T follicular helper cell (primary cell): ENCODE measurements at places on chromosomes 7 and 10.

DNA sequence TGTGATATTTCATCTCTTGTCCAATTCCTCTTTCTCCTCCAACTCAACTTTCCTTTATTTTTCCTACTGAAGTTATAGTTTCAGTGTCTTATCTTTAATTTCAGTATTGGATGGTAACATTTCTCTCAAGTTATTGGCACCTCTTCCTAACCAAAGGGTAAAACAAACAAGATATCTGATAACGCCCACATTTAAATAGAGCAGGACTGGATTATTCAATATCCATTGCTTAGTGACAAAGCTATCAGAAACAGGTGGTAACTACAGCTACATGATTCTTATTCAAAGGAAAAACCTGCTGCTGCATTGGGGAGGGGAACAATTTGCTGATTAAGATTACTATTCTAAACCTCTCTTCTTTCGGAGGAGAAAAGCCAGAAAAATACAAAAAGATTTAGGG is 87.8 kb downstream of the TAF3 start:
- no peak for DNase-seq

- no peak for DNase-seq
Measured at GRCh38 chr10:98258683-98259454, 9.1 kb downstream of the LOXL4 start.

DNA sequence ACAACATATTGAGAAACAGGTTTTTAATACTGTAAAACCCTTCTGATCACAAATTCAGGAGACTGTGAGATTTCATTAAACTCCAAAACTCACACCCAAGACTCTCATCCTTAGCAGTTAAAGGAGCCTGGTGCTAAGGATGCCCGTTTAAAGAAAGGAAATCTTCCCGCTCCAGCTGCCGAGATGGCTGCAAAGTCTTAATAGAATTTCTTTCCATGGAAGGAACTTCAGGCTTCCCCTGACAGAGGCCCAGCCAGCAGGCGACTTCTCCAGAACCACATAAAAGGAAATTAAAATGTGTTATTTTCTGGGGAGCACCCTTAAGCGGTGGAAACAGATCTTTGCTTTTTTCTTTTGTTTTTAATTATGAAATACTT is 104.7 kb upstream of the CHST15 start:
- DNase-seq: no peak

GRCh38 chr10:28494420-28494819 is 38.5 kb upstream of the WAC start:
- no peak for DNase-seq

DNA sequence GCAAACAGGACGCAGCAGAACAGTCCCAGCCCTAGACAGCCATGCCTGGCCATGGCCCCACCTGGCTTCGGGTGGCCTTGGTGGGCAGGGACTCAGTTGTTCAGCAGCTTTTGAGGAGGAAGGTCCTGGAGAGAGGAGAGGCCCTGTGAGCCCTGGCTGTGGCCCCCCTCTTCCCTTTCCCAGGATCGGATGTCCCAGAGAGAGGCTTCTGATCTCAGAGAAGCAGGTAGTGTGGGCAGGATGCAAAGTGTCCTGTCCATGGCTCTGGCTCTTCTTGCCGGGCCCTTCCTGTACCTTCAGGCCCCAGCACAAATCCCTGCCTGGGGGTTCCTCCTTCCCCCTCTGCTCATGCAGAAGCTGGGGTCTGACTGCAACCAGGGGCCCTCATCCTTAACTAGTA is 1.6 kb downstream of the PRRT4 start:
- DNase-seq: no peak

- DNase-seq: no peak
Measured at GRCh38 chr10:119665901-119666708, 14.9 kb downstream of the BAG3 start.

- DNase-seq: no peak
Measured at GRCh38 chr10:51035344-51035743, 38.9 kb upstream of the PRKG1 start.

DNA sequence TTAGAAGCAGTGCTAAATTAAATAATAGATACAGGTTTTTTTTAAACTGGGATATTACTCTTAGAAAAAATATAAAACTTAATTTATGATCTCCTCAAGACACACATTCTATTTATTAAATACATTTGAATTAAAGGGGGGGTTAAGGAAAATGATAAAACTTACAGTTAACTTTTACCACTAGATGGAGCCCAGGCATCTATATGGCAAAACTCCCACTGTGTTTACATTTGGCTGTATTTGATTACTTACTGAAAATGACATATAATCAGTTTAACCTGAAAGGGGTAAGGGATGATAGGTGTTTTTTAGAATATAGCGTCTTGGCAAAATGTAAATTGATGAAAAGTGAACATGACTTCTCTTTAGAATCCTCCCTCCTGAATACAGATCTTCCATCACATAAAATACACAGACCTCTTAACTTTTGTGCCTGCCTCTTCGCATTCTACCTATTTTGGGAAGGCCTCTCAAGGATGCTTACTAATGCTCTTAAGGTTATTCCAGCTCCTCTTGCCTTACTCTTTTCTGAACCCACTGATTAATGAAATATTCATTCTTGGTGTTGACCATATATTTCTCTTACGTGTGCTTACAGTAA is 235.7 kb downstream of the AGMO start:
- no peak for DNase-seq

GRCh38 chr7:35019801-35020200 is 17.5 kb downstream of the DPY19L1 start:
- DNase-seq: no peak

DNA sequence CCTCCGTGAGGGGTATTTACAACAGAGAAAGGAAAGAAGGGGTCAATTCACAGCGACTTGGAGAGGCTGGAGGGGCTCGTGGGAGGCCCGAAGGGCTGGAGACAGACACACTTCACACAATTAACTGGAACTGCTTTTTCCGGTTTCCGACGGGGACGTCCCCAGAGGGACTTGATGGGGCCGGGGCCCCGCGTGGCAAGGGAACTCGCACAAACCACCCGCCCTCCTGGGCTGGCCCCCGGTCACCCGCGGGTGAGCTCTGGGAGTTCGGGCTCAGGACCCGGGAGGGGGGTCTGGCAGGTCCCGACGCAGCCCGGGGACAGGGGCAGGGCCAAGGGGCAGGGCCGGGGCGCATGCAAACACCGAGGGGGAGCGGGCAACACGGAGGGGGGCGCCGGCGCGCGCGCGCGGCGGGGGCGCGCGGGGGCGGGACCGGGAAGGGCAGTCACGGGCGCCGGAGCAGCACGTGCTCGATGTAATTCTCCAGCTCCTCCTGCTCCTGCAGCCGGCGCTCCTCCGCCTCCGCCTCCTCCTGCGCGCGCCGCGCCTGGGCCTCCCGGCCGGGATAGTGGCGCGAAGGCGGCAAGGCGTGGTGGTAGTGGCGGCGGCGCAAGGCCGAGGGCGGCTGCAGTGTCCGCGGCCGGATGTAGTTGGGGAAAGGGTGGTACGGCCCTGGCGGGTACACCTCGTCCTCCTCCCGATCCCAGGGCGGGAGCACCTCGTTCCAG is 2.7 kb downstream of the VGF start:
- no peak for DNase-seq

DNA sequence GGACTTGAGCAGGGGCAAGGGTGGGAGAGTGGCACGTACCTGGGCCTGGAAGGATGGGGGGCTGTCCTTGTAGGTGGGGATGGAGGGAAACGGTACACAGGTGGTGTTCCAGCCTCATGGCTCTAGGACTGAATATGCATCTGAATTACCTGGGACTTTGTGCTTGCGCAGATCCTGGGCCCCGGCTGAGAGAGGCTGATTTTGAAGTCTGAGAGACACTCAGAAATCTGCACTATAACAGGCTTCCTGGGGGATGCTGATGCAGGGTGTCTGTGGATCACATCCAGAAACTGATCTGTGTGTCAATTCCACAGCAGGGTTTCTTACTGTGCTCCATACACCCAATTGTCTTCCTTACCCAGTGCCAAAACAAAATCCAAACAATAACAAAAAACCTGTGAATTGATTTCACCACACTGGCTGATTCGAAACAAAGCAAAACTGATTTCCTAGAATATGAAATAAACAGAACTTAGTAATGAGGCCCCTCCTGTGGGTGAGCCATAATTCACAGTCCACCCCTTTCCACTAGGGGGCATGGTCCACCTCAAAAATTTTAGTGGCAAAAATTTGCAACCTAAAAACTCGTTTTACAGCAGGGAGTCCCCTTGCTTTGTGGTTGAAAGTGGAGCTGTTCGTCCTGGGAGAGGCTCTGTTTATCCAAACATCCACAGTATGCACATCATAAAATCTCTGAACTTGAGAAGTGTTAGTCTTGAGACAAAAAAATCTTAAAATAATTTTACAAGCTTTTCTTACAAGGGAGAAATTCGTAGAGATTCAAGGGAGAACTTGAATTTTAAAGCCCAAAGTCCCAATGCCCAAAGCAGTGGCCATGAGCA is 32.0 kb upstream of the PLEKHA1 start:
- DNase-seq: peak; percentile 37

DNA sequence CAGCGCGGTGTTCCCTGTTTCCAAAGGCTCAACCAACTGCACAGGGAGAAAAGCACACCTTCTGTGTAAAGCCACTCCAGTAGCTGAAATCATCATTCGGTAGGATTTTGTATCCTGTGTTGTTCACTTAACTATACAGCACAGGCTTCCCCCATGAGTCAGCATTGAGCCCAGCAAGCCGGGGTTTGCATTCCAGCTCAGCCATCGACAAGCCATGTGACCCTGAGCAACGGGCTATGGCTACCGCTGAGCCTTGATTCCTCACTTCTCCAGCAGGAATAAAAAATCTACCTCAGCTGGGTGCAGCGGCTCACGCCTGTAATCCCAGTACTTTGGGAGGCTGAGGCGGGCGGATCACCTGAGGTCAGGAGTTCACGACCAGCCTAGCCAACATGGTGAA is 44.1 kb upstream of the ATP6V0A4 start:
- no peak for DNase-seq

GRCh38 chr7:123148813-123149212 is 51.0 kb downstream of the SLC13A1 start:
- no peak for DNase-seq

GRCh38 chr10:43819464-43820230 is 171.0 kb upstream of the ZNF32 start:
- no peak for DNase-seq

DNA sequence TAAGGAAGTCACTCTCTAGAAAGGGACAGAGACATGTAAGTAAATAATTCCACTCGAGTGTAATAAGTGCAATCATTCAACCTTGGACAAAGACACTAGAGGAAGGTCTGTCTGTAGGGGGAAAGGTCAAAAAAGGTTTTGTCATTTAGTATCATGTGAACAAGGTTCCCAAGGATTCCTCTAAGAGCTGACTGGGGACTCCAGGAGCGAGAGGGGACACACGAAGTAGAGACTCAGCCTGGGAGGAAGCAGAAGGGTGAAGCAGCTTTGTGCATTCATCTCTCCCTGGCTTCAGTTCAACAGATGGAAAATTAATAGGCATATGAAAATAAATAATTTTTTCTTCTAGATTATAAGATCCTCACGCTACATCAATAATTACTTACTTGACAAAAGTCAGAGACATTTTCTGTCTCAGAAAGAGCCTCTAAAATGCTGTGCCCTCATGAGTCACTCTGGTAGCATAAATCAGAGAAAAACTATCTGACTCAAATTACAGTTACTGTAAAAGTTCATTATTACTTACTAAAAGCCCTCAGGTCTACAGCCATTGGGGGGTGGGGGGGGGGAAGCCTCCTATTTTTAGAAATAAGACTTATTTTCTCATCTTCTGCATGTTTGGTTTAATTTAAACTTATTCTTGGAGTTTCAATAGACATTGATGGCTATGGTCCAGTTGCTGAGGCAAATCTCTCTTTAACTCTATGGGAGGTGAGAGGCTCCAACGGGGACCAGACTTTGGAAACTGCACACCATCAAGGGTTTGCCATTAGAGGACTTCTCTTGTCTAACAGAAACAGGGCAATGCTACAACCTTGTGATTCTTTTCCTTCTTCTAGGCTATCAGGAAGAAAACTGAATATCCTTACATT is 275.1 kb upstream of the KLF14 start:
- no peak for DNase-seq

DNA sequence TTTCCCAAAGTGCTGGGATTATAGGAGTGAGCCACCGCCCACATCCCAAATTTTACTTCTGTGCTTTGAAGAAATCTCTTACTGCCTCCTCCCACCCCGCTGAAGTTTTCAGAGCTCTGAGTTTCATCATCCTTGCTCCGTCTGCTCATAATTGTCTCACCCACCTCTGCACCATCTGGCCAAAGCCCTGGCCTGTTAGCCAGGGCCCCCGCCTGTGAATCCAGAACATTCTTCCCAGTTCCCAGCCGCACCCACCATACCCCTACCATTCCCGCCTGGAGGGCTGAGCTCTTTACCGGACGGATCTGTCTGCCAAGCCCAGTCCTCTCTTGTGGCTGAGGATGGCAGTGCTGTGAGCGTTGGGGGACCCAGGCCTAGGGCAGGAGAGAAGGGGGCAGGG is 14.5 kb downstream of the SSC4D start:
- DNase-seq: no peak

DNA sequence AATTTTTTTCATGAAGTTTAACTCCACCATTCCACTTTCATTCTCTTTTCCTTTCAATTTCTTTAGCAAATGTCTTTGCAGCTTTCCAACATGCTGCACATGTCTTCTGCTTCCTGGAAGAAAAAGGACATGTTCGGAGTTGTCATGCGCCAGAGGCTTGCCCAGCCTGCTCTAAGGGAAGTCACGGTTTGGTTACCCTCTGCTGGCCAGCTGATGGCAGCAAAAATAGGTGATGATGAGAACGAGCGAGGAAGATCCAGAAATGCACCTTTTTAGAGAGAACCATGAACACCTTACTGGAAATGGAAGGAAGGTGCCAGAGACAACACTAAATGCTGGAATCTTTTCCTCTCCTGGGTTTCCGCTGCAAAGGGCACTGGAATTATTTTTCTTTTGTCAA is 4.9 kb upstream of the ZSCAN21 start:
- no peak for DNase-seq

DNA sequence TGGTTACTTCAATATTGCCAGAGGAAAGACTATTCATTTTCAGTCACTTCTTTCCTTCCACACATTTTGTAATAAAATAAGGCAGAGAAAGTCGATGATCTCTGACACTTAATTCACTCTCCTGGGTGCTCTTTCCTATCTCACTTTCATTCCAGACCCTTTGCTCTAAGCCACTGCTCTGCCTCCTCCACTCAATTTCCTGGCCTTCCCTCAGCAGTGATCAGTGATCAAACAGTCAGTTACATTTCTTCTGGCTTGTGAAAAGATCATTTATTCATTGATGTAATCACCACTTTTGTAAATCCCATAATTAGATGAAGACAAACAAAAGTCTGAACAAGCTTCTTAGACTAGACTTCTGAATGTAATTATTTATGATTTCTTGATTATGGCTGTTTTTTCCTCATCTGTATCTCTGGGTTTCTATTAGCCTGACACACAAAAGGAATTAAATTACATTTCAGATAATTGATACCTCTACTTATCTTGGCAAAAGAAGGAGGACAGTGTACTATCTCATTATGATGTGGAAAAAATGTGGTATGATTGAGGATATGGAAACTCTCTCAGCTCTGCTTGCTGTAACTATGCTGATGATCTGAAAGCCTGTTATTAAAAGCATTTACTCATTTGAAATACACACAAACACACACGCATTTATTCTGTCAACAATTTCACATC is 1102.3 kb downstream of the GRM8 start:
- no peak for DNase-seq

GRCh38 chr10:8137272-8137681 is 82.8 kb downstream of the GATA3 start:
- no peak for DNase-seq
